Jurkat, Clone E6-1 (cell line): ENCODE measurements at places on chromosomes 13 and 19.

GRCh38 chr19:903266-903797, 9.7 kb downstream of the R3HDM4 start:
- no peak for DNase-seq

DNA sequence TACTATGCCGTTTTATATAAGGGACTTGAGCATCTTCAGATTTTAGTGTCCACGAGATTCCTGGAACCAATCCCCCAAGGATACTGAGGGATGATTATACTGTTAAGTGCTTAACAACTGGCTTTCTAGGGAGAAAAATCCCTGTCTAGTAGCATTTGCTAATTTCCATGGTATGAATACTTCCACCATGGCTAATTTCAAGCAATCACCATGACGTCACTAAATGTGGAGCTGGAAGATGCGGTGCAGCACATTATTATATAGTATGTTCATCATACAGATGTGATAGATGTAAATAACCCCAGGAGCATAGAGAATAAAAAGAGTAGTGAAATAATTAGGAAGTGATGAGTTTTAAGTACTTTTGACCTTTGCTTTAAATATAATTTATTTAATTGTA, 72.7 kb downstream of the SIAH3 start:
- no peak for DNase-seq

- DNase-seq, result no peak
These were observed 1.6 kb downstream of the SLC25A30 start for GRCh38 chr13:45416516-45417128.

GRCh38 chr13:46855664-46856063, 41.2 kb downstream of the HTR2A start:
- no peak for DNase-seq
